ENCODE measurements at places on chromosomes 6 and 20.

DNA sequence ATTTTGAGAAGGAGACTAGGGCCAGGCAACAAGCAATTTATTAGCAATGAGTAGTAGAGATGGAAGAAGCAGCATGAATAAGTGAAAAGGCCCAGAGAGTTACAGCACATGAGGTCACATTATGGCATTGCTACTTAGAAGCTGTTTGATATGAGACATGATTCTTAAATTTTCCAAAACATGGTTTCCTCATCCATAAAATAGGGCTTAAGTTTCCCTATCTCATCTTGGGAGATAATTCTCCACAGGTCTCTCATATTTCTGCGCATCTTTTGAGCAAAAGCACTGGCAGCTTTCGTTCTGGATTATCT is 656.1 kb downstream of the EPHA7 start:
- DNase-seq, result no peak

GRCh38 chr20:20440481-20440880 is 72.6 kb downstream of the INSM1 start:
- no peak for DNase-seq

DNA sequence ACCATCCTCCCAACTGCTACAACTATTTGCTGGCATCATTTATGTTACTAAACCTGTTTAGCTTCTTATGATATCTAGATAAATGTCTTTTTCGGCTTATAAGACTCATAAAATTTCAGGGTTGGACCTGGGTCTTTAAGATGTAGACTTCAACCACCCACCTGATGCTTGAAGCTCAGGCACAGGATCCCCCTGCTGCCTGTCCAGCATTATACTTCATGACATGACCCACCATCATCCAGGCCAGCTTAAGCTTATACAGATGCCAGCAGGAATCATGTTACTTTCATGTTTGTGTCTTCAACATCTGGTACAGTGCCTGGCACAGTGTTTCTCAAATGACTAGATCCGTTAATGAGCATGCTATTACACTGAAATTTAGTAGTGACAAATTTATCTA is 47.4 kb downstream of the SLC17A5 start:
- DNase-seq, result no peak

GRCh38 chr20:37915800-37916570 is 13.1 kb downstream of the VSTM2L start:
- DNase-seq, result no peak

DNA sequence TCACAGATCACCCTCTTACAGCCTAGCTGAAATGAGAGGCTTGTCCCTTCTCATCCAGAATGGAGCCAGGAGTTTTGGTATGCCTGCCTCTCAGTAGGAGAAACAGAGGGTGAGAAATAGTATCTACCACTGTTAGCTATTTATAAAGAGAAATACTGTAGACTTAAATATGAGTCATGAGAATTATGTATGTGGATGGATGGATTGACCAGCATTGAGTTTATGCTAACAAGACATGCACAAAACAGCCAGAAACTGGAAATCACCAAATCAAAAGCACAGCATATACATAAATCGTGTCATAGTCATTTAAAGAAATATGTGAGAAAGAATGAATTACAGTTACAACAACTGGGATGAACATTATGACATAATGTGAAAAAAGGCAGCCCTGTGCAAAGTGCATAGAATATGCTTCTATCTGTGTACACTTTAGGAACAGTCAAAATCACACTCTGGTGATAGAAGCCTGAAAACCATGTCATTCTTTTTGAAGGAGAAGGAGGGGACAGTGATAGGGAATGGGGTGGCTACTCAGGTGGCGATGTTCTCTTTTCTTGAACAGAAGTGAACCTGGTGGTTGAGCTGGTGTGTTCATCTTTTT is 79.8 kb upstream of the KIF25 start:
- no peak for DNase-seq

DNA sequence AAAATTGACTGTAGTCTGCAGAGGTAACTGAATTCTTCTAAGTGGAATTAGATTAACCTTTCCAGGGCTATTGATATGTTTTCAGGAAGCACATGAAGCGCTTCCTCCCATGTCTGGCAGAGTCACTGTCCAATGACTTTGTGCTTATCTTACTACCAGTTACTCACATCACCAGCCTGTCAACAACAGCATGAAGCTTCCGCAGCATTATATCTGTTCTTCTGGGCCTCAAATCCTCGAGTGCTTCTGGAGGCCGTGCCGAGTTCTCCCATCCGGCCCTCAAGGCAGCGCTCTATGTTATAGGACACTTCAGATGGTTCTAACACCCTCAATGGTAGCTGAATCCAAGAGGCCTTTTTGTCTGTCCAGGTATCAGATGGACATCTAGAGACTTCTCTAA is 33.2 kb downstream of the PSMG4 start:
- no peak for DNase-seq

DNA sequence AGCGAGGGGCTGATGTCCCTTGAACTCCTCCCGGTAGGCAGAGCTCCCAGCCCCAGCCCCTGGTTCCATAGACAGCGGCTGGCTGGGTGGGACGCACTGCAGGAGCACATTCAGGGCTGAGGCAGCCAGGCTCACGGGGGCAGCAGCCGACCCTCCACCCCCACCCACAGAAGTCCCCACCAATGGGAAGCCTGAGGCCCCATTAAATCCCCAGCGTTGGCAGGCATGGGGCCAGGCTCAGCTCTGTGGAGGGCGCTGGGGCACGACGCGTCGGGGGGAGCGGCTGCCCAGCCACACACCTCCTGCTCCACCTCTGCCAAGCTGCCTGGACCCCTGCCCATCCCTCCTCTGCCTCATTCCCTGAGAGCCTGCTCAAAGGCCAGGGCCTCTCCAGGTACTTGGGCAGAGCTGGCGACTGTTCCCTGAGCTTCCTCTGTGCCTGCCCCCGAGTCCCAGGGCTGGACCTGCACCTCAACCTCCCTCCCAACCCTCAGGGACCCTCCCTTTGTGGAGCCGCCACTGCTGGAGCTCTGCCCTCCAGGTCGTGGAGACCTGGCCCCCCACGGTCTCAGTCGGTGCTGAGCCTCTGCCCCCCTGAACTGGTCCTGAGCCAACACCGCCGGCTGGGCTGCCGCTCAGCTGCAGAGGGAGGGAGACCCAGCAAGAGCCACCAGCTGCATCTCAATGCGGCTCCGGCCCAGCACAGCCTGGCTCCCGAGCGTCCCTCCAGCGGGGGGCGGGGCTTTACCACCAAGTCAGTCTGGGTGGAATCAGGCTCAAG is 9.1 kb downstream of the CHRNA4 start:
- DNase-seq, result no peak

All from H54 (cell line).